ENCODE measurements at places on chromosomes 1 and 21.

DNA sequence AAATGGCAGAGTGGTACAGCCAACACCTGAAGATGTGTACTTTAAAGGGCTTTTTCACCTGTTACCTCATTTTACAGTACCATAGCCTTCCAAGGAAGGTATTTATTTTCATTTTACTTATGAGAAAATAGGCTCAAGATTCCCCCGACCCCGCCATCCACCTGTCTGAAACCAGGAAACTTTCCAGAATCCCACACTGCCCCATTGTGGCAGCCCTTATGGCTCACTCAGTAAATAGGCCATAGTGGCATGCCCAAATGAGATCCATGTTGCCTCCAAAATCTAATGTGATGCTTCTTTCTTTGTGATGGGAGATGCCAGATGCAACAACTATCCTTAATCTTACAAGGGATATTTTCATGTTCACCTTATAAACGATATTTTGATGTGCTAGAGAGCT, 97.8 kb downstream of the EBNA1BP2 start:
- DNase-seq: no peak

DNA sequence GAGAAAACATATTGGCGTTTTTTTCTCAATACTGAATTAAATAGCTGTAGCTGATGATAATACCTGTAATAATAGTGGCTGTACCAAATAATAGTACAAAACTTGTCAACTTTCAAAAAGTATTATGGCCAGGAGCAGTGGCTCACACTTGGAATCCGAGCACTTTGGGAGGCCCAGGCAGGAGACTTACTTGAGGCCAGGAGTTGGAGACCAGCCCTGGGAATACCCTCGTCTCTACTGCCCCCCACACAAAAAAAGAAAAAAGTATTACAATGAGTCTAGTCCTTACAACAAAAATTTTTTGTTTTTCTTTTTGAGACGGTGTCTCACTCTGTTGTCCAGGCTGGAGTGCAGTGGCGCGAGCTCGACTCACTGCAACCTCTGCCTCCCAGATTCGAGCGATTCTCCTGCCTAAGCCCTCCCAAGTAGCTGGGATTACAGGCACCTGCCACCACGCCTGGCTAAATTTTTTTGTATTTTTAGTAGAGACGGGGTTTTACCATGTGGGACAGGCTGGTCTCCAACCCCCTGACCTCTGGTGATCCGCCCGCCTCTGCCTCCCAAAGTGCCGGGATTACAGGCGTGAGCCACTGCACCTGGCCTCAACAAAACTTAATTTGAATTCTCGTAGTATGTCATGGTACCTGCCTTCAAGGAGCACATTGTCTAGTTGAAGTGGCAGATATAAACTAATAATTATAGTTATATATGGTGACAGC, 1.4 kb downstream of the RBBP4 start:
- DNase-seq: no peak

GRCh38 chr1:236636017-236636416, 31.7 kb upstream of the HEATR1 start:
- no peak for DNase-seq

GRCh38 chr1:7536891-7537591, 234.1 kb upstream of the VAMP3 start:
- DNase-seq: no peak

DNA sequence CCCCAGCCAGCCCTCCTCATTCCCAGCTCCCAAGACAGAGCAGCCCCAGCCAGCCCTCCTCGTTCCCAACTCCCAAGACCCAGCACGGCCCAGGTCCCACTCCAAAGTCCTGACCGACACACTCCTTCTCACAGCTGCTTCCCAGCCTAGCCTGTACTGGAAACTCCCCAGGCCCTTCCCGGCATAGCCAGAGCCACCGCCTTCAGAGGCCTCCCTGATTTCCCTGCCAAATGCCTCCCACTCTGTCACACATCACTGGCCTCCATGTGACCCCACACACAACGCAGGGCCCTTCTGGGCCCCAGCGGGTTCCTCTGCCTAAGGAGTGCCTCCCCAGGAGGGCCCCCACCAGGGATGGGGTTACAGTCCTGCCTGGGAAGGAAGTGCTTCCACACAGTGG, 2.8 kb downstream of the UBE2J2 start:
- DNase-seq: no peak

DNA sequence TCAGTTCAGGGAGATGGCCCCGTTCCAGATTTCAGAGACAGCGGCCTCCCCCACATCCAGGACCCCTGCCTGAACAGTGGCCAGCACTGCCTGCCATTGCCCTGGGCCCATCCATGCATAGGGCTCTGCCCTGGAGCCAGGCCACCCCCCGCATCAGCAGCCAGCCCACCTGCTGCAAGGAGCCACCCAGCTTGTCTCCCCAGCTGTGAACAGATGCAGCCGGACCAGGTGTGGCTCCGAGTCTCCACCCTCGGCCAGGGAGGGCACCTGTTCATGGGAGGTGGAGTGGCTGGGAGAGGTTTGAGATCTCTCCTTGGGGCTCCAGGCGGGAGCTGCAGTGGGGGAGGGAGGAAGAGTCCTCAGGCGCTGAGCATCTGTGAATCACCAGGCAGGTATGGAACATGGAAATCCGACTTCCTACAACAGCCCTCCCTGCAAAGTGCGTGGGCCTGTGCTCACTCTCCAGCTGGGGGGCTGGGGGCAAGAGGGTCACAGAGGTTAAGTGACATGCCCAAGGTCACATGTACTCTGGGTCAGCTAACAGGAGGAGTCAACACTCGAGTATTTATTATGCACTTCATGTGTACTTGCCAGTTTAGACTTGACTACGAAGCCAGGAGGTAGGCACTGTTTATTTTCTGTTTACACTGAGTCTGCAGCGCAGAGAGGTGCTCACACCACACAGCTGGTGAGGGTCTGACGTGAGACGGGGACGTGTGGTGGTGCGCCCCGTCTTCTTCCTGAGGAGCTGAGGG, 4.8 kb upstream of the HES5 start:
- no peak for DNase-seq

DNA sequence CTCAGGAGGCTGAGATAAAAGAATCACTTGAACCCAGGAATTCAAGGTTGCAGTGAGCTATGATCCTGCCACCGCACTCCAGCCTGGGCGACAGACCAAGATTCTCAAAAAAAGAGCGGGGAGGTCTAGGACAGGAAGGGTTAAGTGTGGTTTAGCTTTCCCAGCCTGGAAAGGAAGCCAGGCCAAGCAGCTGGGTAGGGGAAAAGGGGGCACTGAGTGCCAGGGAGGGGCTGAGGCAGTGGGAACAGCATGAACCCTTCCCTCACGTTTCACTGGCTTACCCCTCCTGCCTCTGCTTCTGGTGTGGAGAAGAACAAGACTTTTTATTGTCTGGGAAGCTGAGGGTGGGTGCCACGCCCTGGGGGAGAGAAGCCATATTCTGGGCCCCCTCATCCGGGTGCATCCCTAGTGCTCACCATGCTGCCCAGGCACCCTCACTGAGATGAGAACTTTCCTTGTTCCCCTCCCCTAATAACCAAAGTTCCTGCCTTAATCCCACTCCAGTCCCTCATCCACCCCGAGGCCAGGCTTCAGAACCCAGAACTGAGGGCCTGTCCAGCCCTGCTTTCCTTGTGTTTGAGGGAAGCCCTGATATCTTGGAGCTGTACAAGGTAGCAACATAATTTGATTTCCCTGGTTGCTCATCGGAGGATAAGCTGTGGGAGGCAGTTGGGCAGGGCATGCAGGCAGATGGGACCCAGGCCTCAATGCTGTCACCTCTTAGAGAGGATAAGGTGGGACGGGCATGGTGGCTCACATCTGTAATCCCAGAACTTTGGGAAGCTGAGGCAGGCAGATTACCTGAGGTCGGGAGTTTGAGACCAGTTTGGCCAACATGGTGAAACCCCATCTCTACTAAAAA, 2.0 kb upstream of the LMNA start:
- no peak for DNase-seq

- DNase-seq: no peak
Observed at GRCh38 chr1:155574077-155574476, 11.5 kb upstream of the ASH1L start.

DNA sequence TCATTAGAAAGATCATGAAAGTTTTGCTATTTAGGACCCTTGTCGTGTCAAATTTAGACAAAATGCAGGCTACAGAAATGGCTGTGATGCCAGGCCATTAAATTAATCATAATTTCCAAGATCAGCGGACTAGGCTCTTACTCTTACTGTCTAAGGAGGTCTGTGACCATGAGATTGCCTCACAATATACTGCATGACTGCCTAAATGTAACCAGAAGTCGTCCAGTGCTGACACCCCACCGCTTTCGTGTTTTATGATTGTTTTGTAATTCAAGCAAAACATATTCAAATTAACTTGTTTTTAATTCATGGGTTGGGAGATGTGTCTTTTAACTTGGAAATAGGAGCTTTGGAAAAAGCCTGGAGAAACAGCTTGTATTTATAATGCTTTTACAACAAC, 947.5 kb downstream of the BRINP3 start:
- DNase-seq: no peak

Measured in activated T-cell treated with anti-CD3 and anti-CD28 coated beads for 4 hours (primary cell).